ENCODE measurements at places on chromosomes 16 and 17. TPM values are rescaled to one million over a fixed set of nuclear protein-coding genes. Genes with fewer than 3 reads are reported as not detected.

The CD300H gene
- not detected for total RNA-seq

DNA sequence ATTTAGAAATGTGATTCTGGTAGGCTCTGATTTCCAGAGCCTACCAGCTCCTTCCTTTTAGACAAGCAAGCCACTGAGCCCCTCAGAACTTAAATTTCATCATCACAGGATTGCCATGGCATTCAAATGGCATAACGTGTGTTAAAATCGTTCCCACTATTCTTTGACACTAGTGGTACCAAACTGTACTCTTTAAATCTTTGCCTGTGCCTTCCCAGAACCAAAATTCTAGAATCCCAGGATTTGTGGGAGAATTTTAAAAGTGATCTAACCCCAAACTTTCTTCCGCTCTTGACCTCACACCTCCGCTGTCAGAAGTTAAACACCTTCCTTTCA is 287 bp upstream of the INTS2 start:
- H3K4me3 ChIP-seq = peak overlapping the region; percentile 95
- peaks cover 18% of the 10 kb centered on the region for H3K4me1 ChIP-seq
- H3K27me3 ChIP-seq = no peaks in the 10 kb centered on the region
- peaks cover 3% of the 10 kb centered on the region for H3K36me3 ChIP-seq
- peak overlapping the region; percentile 92 for H3K27ac ChIP-seq
- no peak for DNase-seq

- H3K4me1 ChIP-seq = no peaks in the 10 kb centered on the region
- no peak for DNase-seq
- H3K27me3 ChIP-seq = peaks cover 53% of the 10 kb centered on the region
- H3K27ac ChIP-seq = no peak overlapping the region
- no peak overlapping the region for H3K4me3 ChIP-seq
Measured at GRCh38 chr16:22948603-22949368, 134.8 kb downstream of the HS3ST2 start.

The CHST6 gene
- total RNA-seq = 6.0 TPM

DNA sequence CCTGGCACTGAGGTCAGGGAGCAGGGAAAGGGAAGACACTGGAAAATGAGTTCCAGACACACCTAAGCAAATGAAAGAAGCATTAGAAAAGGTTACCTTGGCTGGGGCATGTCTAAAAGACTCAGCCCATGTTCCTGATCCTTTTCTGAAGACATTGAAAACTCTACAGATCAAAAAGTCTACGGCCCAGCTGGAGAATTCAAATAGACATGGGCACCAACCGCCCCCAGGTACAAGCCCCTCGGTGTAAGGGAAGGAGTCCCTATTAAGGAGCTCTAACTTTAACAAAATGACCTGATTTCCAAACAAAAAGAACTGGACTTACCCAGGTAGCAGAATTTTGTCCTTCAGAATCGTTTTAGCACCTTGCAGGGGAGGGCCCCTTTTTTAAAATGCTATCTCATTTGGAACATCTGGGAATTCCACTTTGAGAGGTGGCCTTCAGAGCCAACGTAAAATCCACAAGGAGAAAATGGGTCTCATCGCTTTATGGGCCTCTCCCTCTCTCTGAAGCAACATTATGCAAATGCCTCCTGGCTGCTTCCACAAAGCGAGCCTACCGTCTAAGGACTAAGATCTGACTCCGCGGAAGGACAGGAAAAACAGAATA is 43.6 kb upstream of the RBFOX3 start:
- no peaks in the 10 kb centered on the region for H3K36me3 ChIP-seq
- no peak overlapping the region for H3K27ac ChIP-seq
- no peak for DNase-seq
- H3K27me3 ChIP-seq = peaks cover 17% of the 10 kb centered on the region

DNA sequence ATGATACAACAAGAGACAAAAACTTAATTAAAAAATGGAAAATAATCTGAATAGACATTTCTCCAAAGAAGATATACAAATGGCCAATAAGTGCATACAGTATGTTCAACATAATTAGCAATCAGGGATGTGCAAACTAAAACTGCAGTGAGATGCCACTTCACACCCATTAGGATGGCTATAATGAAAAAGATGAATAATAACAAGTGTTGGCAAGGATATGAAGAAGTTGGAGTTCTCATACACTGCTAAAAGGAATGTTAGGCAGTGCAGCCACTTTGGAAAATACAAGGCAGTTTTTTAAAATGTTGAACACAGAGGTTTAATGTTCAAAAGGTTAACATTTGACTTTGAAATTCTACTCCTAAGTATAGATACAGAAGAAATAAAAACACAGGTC is 69.8 kb downstream of the PCTP start:
- no peak for DNase-seq
- no peak overlapping the region for H3K27ac ChIP-seq
- H3K4me1 ChIP-seq = peaks cover 20% of the 10 kb centered on the region
- H3K27me3 ChIP-seq = no peaks in the 10 kb centered on the region
- H3K36me3 ChIP-seq = no peaks in the 10 kb centered on the region
- no peak overlapping the region for H3K4me3 ChIP-seq

DNA sequence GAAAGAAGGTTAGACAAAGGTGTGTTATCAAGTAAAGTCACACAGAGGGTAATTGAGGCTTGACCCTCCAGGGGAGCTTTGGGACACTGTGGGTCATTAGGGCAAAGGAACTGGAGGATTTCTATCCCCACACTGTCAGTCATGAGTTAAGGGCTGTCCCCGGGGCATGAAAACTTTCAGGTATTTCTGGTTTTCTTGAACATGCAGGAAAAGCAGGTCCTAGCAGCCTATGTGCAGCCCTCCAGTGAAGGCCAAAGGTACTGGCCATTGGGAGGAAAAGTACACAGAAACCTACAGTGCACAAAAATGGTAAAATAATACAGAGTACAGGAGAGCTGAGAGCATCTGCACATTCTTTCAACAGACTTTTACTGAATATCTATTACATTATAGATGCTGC is 44.4 kb upstream of the SCNN1B start:
- peaks cover 8% of the 10 kb centered on the region for H3K27me3 ChIP-seq
- peak overlapping the region; percentile 13 for H3K4me3 ChIP-seq
- no peaks in the 10 kb centered on the region for H3K4me1 ChIP-seq
- no peak for DNase-seq

The CHST5 gene
- 0.60 TPM for total RNA-seq

The CTRL gene
- 1.4 TPM for total RNA-seq

- no peaks in the 10 kb centered on the region for H3K36me3 ChIP-seq
- no peak overlapping the region for H3K4me3 ChIP-seq
- no peak for DNase-seq
- no peak overlapping the region for H3K27ac ChIP-seq
- no peaks in the 10 kb centered on the region for H3K4me1 ChIP-seq
- H3K27me3 ChIP-seq = no peaks in the 10 kb centered on the region
Measured at GRCh38 chr17:53626286-53626685, 196.4 kb upstream of the KIF2B start.

GRCh38 chr16:8075271-8075670 is 515.0 kb downstream of the TMEM114 start:
- H3K27me3 ChIP-seq = peaks cover 7% of the 10 kb centered on the region
- H3K27ac ChIP-seq = no peak overlapping the region
- H3K36me3 ChIP-seq = no peaks in the 10 kb centered on the region
- no peak for DNase-seq

DNA sequence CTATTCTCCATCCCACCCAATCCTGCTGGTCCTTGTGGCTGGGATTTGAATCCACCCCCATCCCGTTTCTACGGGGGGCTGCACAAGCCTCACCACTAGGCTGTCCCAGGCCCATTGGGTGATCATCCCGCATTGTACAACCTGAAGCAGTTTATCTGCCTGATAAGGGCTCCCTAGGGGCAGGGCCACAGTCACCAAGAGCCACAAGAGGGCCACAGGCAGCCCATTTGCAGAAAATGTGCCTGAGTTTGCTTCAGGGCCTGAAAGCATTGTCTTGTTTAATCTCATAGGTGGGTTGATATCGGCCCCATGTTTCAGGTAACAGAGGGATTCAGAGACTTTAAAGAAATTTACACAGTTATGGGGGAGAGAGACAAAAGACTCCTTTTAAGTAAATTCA is 245.0 kb downstream of the CPPED1 start:
- no peak overlapping the region for H3K27ac ChIP-seq
- DNase-seq = no peak
- H3K36me3 ChIP-seq = no peaks in the 10 kb centered on the region

The UNC45B gene
- not detected for total RNA-seq

The ALOX12 gene
- total RNA-seq = 0.34 TPM

GRCh38 chr17:732067-732901 is at the start of gene TLCD3A:
TSS of gene TLCD3A (plus strand) at chr17:732596. CDS start at chr17:732648, 52 bp downstream.
- peak; percentile 83 for DNase-seq
- peaks cover 19% of the 10 kb centered on the region for H3K4me1 ChIP-seq
- H3K4me3 ChIP-seq = peak within 1 kb of the TSS; percentile 94
- peaks cover 11% of the 10 kb centered on the region for H3K36me3 ChIP-seq
- H3K27me3 ChIP-seq = no peaks in the 10 kb centered on the region

GRCh38 chr16:48501516-48502377 is 108.2 kb downstream of the N4BP1 start:
- H3K27ac ChIP-seq = no peak overlapping the region
- no peak overlapping the region for H3K4me3 ChIP-seq
- no peaks in the 10 kb centered on the region for H3K36me3 ChIP-seq
- DNase-seq = no peak
- H3K4me1 ChIP-seq = peaks cover 24% of the 10 kb centered on the region
- H3K27me3 ChIP-seq = no peaks in the 10 kb centered on the region

DNA sequence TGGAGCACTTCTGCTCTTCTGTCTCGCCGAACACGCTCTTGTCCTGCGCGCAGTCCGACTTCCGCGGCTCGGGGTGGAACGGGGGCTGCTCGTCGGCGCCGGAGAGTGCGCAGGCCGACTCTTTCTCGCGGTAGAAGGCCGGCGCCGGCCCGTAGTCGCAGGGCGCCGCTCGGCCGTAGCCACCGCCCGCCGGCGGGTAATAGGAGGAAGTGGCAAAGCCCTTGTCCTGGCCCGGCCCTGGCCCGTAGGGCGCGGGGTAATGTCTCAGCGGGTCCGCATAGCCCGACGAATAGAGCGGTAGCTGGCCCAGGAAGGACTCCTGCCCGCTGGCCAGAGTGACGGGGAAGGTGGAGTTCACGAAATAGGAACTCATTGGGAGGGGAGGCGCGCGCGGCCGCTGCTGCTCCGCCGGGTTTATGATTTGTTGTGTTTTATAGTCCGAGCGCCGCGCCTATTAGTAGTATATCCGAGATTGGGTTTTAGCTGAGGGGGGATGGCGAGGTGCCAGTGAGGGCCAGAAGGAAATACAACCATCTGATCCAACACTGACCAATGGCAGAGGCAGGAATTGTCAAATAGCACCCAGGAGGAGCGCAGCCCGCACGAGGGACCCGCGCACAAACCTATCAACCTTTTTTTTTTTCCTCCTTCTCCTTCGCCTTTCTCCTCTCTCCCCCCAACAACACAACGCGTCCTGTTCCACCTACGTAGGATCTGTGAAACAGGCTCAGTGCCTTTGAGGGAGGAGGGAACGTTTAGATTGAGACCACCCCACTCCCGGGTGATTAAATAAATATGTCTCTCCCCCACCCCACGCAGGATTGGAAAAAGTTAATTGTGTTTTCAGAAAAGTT is 4.4 kb upstream of the HOXB5 start:
- DNase-seq = no peak
- H3K4me1 ChIP-seq = peaks cover 49% of the 10 kb centered on the region
- H3K4me3 ChIP-seq = peak overlapping the region; percentile 91
- H3K27me3 ChIP-seq = peaks cover 97% of the 10 kb centered on the region

The KRT17 gene
- total RNA-seq = 3,327 TPM

The NOL3 gene
- total RNA-seq = 17.5 TPM

DNA sequence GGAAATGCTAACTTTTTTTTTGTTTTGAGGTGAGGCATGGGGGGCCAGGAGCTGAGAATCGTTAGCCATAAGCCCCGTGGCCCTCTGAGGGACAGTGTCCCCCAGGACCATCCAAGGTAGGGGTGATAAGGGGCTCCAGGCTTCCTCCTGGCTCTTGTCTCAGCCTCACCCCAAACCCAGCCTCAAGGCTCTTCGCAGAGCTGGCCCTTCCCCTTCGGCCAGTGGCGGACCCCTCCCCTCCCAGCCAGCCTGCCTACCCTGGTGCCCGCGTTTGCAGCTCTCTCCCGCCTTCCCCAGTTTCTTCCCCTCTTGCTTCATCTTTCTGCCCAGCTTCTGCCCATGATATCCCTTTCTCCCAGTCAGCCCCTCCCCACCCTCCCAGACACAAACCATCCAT is 22.7 kb upstream of the ATP2A3 start:
- no peak overlapping the region for H3K4me3 ChIP-seq
- H3K27ac ChIP-seq = no peak overlapping the region
- no peaks in the 10 kb centered on the region for H3K27me3 ChIP-seq
- H3K4me1 ChIP-seq = no peaks in the 10 kb centered on the region
- DNase-seq = no peak
- no peaks in the 10 kb centered on the region for H3K36me3 ChIP-seq

The GGT6 gene
- total RNA-seq = 1.0 TPM

The CCL1 gene
- total RNA-seq = not detected

The OTOP3 gene
- total RNA-seq = 1.3 TPM

DNA sequence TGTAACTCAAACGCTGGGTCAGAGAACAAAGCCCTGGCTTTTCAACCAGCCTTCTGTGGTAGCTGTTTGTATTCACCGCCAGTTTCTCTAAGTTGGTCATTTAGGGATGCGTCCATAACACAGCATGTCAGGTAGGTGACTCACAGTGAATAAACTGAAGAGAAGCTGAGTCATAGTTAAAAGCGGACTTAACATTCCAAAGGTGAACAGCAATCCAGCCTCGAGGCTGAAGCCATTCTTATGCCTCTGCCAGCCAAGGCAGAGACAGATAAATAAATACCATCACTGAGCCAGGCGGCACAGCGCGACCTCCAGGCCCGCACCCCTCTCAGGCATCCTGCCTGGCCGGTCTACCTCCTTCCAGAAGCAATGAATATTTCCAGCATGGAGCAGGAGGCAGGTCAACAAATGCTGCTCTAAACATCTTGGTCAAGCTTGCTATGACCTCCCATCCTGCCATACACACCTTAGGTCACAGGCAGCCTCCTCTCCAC is 12.4 kb upstream of the CACNG4 start:
- no peaks in the 10 kb centered on the region for H3K36me3 ChIP-seq
- no peak for DNase-seq
- peaks cover 3% of the 10 kb centered on the region for H3K27me3 ChIP-seq
- H3K4me3 ChIP-seq = peak overlapping the region; percentile 77

DNA sequence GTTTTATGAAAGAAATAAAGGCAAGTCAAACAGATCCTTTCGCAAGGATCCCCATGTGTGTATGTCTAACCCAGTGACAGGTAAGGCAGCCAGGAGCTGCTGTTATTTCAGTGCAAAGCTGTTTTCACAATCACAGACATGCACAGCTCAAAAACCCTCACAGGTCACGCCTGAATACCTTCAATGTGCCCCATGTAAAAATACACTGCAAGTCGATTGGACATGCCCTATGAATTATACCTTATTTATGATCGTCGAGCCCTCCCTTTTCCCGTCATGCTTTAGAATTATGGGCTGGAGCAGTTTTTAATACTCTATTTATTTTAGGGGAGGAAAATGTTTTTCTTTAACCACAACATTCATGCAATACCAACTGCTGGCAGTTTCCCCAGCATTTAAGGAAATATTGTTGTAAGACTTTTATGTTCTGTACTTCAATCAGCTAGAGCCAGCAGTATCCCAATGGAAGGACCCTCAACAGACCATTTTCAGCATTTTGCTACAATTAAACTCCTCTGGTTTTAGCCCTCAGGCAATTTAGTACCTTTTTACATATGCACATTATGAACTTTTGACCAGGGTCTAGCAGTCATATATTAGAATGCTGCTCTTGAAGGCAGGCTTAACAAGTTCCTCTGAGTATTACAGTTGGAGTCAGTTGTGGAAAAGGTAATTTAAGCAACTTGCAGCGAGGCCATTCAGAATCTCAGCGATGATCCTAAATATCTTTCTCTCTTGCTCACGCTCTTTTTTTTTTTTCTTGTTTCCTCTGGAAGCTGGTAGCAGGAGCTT is 362.2 kb downstream of the WWOX start:
- peak overlapping the region; percentile 56 for H3K27ac ChIP-seq
- H3K27me3 ChIP-seq = peaks cover 19% of the 10 kb centered on the region
- DNase-seq = no peak
- H3K4me1 ChIP-seq = peaks cover 25% of the 10 kb centered on the region
- H3K36me3 ChIP-seq = peaks cover 4% of the 10 kb centered on the region
- H3K4me3 ChIP-seq = peak overlapping the region; percentile 69

The ITGAE gene
- 28.8 TPM for total RNA-seq

The PRPSAP2 gene
- 37.0 TPM for total RNA-seq
